ENCODE measurements at places on chromosomes 12 and 14. TPM values are rescaled to one million over a fixed set of nuclear protein-coding genes. Genes with fewer than 3 reads are reported as not detected.

DNA sequence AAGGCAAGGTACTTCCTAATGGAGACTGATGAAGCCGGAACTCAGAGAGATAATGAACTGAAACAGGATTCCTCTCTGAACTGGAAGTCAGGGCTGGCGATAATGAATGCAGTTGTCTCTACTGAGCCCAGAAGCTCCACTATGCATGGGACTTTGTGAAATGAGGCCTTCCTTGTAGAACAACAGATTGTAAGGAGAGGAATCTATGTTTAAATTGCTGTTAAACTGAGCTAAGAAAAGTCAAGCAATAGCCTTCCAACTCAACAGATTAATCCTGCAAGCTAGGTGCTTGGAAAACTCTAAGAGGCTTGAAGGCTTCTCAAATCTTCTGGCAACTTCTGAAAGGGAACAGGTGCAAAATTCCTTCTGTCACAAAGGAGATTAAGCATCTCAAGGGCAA is 119.5 kb upstream of the ARHGAP5 start:
- no peak for DNase-seq
- no peaks in the 10 kb centered on the region for H3K4me1 ChIP-seq
- no peak overlapping the region for H3K4me3 ChIP-seq
- H3K27me3 ChIP-seq: no peaks in the 10 kb centered on the region

The SDSL gene
- total RNA-seq: 1.1 TPM

GRCh38 chr14:22715890-22716289 is 50.6 kb upstream of the OXA1L start:
- no peak for DNase-seq
- peaks cover 5% of the 10 kb centered on the region for H3K4me1 ChIP-seq
- H3K27ac ChIP-seq: no peak overlapping the region
- peaks cover 9% of the 10 kb centered on the region for H3K27me3 ChIP-seq

DNA sequence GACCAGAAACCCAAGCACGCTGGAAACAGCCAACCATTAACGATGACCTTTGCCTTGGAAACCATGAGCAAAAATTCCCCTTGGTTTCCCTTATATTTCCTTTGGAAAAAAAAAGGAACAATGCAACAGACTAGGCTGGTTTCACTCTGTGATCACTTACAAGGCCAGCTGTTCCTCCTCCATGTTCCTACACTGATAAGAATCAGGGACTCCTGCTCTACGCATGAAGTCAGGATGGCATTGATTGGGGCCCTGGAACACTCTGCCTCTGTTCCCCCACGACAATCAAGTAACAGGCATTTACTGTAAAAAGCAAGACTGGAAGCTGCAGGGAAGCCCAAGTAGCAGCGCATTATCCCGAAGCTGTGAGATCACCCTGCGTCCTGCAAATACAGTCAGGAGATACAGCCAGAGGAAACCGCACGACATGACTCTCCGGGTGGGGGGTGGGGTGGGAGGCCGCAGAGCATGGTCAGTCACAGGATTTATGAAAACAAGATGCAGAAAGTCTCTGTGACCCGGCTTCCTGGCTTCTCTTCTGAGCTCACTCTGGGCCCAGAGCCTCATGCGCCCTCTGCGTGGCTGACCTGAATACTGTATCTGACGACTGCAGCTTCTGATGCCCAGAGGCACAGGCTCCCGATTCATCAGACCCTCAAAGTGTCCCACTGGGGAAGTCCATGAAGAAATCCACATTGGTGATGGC is 31.1 kb downstream of the SSH1 start:
- peaks cover 18% of the 10 kb centered on the region for H3K36me3 ChIP-seq
- no peak overlapping the region for H3K4me3 ChIP-seq
- H3K27ac ChIP-seq: no peak overlapping the region
- no peak for DNase-seq
- H3K4me1 ChIP-seq: peaks cover 33% of the 10 kb centered on the region
- H3K27me3 ChIP-seq: no peaks in the 10 kb centered on the region

GRCh38 chr14:58801086-58801485 is 163.3 kb downstream of the DACT1 start:
- H3K36me3 ChIP-seq: no peaks in the 10 kb centered on the region
- no peaks in the 10 kb centered on the region for H3K4me1 ChIP-seq
- H3K4me3 ChIP-seq: no peak overlapping the region
- DNase-seq: no peak
- H3K27ac ChIP-seq: no peak overlapping the region

The HOXC6 gene
- not detected for total RNA-seq

The GZMH gene
- 0.80 TPM for total RNA-seq

The ZFHX2 gene
- 2.5 TPM for total RNA-seq

GRCh38 chr14:101726954-101727302 is 34.6 kb upstream of the PPP2R5C start:
- DNase-seq: no peak
- H3K27ac ChIP-seq: no peak overlapping the region
- H3K36me3 ChIP-seq: no peaks in the 10 kb centered on the region

GRCh38 chr14:91396013-91396660 is 21.5 kb downstream of the CCDC88C start:
- H3K36me3 ChIP-seq: no peaks in the 10 kb centered on the region
- no peaks in the 10 kb centered on the region for H3K27me3 ChIP-seq
- H3K27ac ChIP-seq: no peak overlapping the region
- no peak overlapping the region for H3K4me3 ChIP-seq
- DNase-seq: no peak

- no peaks in the 10 kb centered on the region for H3K36me3 ChIP-seq
- peaks cover 13% of the 10 kb centered on the region for H3K4me1 ChIP-seq
- no peak overlapping the region for H3K27ac ChIP-seq
Measured at GRCh38 chr12:27572486-27573255, 48.7 kb downstream of the PPFIBP1 start.

The BRF1 gene
- total RNA-seq: 55.8 TPM

The GALNT16 gene
- total RNA-seq: 3.3 TPM

DNA sequence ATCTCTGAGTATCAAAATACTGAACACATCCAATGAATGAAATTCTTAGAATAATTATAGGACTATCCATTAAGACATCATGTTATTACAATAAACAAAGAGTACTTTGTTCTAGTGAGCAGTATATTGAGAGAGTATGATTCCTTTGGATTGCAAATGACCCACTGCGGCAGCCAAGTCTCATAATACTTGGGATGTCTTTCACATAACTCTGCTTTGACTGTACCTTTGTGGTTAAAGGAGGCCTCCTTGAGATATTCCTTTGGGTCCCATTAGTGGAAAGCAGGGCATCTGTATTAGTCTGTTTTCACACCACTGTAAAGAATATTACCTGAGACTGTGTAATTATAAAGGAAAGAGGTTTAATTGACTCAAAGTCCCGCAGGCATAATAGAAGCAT is 593.8 kb downstream of the TRHDE start:
- H3K4me1 ChIP-seq: no peaks in the 10 kb centered on the region
- no peak overlapping the region for H3K4me3 ChIP-seq
- no peak for DNase-seq

The RNASE3 gene
- total RNA-seq: not detected

- H3K27ac ChIP-seq: no peak overlapping the region
- no peak for DNase-seq
- no peaks in the 10 kb centered on the region for H3K4me1 ChIP-seq
- H3K27me3 ChIP-seq: no peaks in the 10 kb centered on the region
Measured at GRCh38 chr12:107594995-107595394, 90.6 kb upstream of the PWP1 start.

DNA sequence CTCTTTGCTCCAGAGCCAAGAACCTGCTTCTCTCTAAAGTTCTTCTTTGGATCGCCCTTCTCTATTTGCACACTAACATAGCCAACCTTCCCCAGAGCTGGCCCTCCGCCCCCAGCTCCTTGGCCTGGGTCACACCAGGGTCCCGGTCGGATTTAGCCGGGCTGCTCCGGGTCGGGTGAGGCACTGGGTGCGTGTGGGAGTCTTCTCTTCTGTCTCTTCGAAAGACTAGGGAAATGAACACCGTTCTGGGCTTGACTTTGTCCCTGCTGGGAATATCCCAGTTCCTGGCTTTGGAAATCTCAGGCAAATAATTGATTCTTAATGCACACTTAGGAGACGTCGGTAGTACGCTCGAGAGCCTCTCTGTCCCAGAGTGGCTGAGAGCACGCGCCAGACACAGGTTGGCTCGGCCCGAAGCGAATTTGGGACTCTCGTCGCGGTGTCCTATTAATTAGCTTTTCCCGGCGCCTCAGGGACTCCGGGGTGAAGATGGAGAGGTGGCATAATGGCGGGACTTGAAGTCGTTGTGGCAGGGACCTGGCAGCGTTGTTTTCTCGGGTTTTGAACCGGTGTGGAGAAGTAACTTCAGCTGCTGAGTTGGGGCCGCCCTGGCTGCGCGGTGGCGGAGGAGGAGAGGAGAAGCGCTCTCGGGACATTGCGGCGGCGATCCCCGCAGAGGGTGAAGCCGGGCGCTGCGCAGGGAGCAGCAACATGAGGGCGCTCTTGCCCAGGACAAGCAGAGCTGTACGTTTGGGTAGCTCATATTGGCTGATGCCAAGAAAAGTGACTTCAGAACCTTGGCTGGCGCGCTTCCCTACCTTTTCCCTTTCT is 7.5 kb downstream of the FOXG1 start:
- DNase-seq: no peak
- H3K27me3 ChIP-seq: peaks cover 20% of the 10 kb centered on the region
- no peaks in the 10 kb centered on the region for H3K36me3 ChIP-seq
- H3K27ac ChIP-seq: no peak overlapping the region

DNA sequence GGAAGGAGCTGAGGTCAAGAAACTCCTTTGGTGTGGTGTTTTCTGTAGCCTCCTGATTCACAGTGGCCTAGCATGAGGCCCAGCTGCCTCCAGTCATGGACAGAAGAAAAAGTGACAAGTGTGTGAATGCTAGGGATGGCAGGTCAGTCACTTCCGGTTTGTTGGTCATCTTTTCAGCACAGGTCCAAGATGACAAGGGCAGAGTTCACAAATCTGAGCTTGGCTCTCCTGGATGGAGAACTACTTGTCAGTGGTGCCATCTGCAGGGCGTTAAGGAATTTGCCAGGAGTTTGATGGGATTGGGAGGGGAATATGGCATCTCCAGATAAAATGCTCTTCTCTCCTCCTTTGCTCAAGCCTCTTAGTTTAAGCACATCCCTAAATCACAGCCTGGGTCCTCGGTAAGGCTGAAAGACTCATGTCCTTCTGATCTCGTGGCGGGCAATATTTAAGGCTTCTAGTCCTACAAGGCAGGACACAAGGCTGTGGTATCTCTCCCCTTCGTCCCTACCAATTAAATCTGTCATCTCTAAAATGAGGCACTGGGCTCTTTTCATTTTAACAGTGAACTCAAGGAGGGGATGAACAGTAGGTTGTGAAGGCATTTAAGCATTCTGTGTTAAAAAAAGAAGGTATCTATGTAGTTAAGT is 10.0 kb downstream of the TUBA1B start:
- no peak for DNase-seq
- H3K4me3 ChIP-seq: no peak overlapping the region
- H3K36me3 ChIP-seq: no peaks in the 10 kb centered on the region

- H3K36me3 ChIP-seq: no peaks in the 10 kb centered on the region
- no peak overlapping the region for H3K27ac ChIP-seq
- no peaks in the 10 kb centered on the region for H3K4me1 ChIP-seq
- H3K4me3 ChIP-seq: no peak overlapping the region
Measured at GRCh38 chr12:128009108-128009507, 257.9 kb upstream of the TMEM132C start.

The KLHL33 gene
- total RNA-seq: 0.27 TPM

The TAS2R31 gene
- 5.7 TPM for total RNA-seq

- peaks cover 27% of the 10 kb centered on the region for H3K4me1 ChIP-seq
- H3K4me3 ChIP-seq: peak overlapping the region; percentile 80
- H3K27ac ChIP-seq: peak overlapping the region; percentile 91
- no peaks in the 10 kb centered on the region for H3K36me3 ChIP-seq
- DNase-seq: peak; percentile 61
Measured at GRCh38 chr12:6936636-6937480, 6.8 kb upstream of the RNU7-1 start.

DNA sequence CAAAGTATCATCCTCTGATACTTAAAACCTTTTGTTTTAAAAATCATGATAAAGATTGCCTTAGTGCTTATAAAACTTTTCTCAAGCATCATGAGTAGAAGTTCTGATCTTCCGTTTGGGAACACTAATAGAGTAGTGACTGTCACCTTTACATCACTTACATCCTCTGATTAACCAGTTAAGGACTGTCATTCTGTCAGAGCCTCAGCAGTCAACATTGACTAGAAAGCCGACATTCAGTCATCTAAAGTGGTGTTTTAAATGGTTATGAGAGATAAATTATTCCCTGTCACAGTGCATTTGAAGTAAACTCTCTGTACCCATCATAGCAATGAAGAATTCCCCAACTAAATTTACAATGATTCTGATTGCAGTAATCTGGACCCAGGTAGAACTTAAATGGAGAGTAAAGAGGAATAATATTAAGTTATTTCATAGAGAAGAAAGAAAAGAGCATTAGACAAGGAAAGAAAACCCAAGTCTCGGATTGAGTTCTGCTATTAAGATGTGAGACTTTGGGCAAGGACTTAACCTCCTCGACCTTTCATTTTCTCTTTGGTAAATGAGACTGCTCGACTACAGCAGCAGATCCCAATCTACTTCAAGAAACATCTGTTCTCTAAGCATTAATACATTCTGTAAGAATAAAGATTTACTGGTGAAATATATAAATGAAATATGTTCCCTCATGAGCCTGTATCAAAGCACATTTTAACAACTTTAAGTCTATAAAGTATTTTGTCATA is 563.9 kb upstream of the LMO3 start:
- DNase-seq: no peak
- H3K4me3 ChIP-seq: no peak overlapping the region
- no peak overlapping the region for H3K27ac ChIP-seq
- H3K27me3 ChIP-seq: no peaks in the 10 kb centered on the region

The OR10G2 gene
- not detected for total RNA-seq

DNA sequence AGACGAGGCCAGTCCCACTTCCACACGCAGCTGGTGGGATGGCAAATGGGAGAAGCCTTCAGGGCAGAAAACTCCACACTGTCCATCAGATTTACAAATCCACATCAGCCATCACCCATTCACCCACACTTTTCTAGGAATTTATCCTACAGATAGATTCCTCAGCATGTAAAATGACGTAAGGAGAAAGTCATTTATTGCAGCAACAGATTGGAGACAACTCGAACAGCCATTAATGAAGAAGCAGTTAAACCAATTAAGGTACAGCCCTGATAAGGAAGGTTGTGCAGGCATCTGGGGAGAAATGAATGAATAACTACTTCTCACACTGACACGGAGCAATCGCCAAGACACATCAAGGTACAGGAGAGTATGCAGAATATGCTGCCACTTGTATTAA is 26.2 kb downstream of the PRKAB1 start:
- H3K4me1 ChIP-seq: no peaks in the 10 kb centered on the region
- H3K4me3 ChIP-seq: no peak overlapping the region
- no peaks in the 10 kb centered on the region for H3K36me3 ChIP-seq
- H3K27me3 ChIP-seq: no peaks in the 10 kb centered on the region

DNA sequence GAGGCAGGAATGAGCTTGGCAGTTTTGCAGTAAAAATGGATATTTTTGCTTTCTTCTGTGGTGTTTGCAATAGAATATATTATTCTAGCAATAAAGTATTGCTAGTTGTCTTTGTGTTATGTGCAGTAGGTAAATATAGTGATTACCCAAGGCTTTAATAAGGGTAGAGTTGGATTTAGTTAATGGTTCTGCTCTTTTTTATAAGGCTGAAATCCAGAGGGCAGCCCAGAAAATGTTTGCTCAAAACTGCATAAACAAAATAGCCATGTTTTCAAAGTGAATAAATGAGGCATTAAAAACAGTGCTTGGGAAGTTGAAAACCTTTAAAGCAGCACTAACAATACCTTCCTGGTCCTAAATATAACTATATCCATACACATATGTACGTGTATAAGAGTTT is 162.4 kb downstream of the SLC5A8 start:
- no peak overlapping the region for H3K4me3 ChIP-seq
- H3K27ac ChIP-seq: no peak overlapping the region
- H3K4me1 ChIP-seq: no peaks in the 10 kb centered on the region
- H3K27me3 ChIP-seq: no peaks in the 10 kb centered on the region
- no peaks in the 10 kb centered on the region for H3K36me3 ChIP-seq
- DNase-seq: no peak

The MSI1 gene
- not detected for total RNA-seq
